Peyer's patch (tissue), 4 donors: ENCODE measurements at places on chromosomes 4 and X. TPM values are rescaled to one million over a fixed set of nuclear protein-coding genes. Genes with fewer than 3 reads are reported as not detected.

- peak overlapping the region; percentile 21 for H3K4me3 ChIP-seq
- DNase-seq, result no peak
- no peaks in the 10 kb centered on the region for H3K4me1 ChIP-seq
- no peaks in the 10 kb centered on the region for H3K27me3 ChIP-seq
- no peak overlapping the region for H3K27ac ChIP-seq
Measured at GRCh38 chr4:4386296-4386735, 586 bp upstream of the NSG1 start.

GRCh38 chr4:96262057-96262456 lies 422.2 kb downstream of the PDHA2 start:
- H3K4me3 ChIP-seq, result no peak overlapping the region
- H3K27ac ChIP-seq, result no peak overlapping the region
- H3K36me3 ChIP-seq, result no peaks in the 10 kb centered on the region
- no peaks in the 10 kb centered on the region for H3K27me3 ChIP-seq

- H3K4me1 ChIP-seq, result no peaks in the 10 kb centered on the region
- no peak overlapping the region for H3K4me3 ChIP-seq
- H3K36me3 ChIP-seq, result no peaks in the 10 kb centered on the region
Measured at GRCh38 chr4:110412354-110413065, 63.4 kb upstream of the ENPEP start.

GRCh38 chrX:69025802-69026301 lies 139.4 kb downstream of the PJA1 start:
- no peaks in the 10 kb centered on the region for H3K4me1 ChIP-seq
- no peak overlapping the region for H3K27ac ChIP-seq
- no peaks in the 10 kb centered on the region for H3K27me3 ChIP-seq
- no peaks in the 10 kb centered on the region for H3K36me3 ChIP-seq
- DNase-seq, result no peak

GRCh38 chr4:138162259-138162658 lies 79.9 kb downstream of the SLC7A11 start:
- no peak overlapping the region for H3K4me3 ChIP-seq
- no peak overlapping the region for H3K27ac ChIP-seq
- no peaks in the 10 kb centered on the region for H3K27me3 ChIP-seq
- H3K4me1 ChIP-seq, result no peaks in the 10 kb centered on the region
- no peaks in the 10 kb centered on the region for H3K36me3 ChIP-seq
- no peak for DNase-seq

Gene TCEANC
- total RNA-seq, result 3.3 TPM

DNA sequence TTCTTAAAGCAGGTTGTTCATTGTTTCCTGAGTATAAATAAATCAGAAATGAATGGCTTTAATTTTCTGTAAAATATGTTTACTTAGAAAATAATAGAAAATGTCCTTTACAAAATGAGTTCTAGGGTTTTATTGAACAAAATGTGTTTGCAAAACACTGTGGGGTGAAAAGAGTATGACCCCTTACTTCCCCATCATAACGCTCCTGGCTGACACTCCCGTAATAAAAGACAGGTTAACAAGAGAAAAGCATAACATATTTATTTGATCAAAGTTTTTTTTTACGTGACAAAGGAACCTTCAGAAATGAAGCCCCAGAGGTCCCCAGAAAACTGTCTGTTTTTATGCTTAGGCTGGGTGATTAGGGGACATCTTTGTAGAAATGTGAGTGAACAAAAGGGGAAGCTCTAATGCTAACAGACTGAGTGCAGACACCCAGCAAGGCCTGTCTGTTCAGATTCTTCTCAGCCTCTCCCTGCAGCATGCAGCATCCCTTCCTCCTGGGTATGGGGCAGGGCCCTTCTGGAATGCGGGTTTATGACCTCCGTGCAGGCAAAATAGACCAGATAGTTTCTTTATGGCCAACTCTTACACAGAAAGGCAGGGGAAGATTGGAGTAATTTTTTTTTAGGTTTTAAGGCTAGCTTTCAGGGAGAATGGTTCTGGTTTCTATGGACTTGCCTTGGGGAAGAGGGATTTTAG lies 26.1 kb downstream of the ZFP42 start:
- H3K36me3 ChIP-seq, result no peaks in the 10 kb centered on the region
- H3K4me1 ChIP-seq, result no peaks in the 10 kb centered on the region

Gene GDPD2
- 84.4 TPM for total RNA-seq

Gene GPRASP1
- 14.9 TPM for total RNA-seq

Gene NONO
- total RNA-seq, result 193 TPM

GRCh38 chr4:65667506-65668041 lies 2.7 kb downstream of the EPHA5 start:
- H3K27ac ChIP-seq, result no peak overlapping the region
- H3K4me1 ChIP-seq, result no peaks in the 10 kb centered on the region
- H3K27me3 ChIP-seq, result no peaks in the 10 kb centered on the region
- peak overlapping the region; percentile 23 for H3K4me3 ChIP-seq

Gene CXorf38
- 11.4 TPM for total RNA-seq

DNA sequence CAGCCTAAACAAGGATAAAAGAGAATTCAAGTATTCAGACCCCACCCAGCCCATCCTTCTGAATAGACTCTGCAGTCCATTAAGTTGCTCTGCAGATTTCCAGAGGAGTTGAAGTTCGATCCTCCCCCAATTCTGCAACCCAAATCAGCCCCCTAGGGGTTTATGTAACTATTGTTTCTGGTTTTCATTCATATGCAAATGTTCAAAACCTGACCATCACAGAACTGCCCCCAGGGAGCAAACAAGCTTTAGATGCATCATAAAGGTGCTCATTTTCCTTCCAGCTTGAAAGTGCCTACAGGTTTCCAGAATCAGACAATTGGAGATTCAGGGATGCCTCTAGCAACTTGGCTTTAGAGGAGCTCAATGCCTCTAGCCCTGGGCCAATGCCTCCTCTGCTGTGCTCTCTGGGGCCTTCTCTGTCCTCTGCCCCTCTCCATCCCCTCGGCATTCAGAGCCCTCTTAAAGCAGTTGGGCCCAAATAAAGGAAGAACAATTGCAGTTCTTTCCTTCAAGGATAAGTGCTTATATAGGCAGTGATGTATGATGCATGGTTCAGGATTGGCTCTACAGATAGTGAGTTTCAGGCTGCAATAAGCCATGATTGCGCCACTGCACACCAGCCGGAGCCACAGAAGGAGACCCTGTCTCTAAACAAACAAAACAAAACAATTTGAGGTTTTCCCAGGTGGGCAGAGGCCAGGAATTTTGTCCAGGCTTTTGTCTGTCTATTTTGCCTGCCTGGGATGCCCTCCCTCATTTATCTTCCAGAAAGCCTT lies 23.5 kb upstream of the SPINK2 start:
- DNase-seq, result no peak
- no peak overlapping the region for H3K4me3 ChIP-seq
- H3K27me3 ChIP-seq, result no peaks in the 10 kb centered on the region
- no peaks in the 10 kb centered on the region for H3K4me1 ChIP-seq
- no peak overlapping the region for H3K27ac ChIP-seq

Gene ATOH1
- 20.6 TPM for total RNA-seq

GRCh38 chr4:109816082-109816442 lies 500 bp downstream of the GAR1 start:
- H3K27me3 ChIP-seq, result no peaks in the 10 kb centered on the region
- DNase-seq, result peak; percentile 48
- H3K4me3 ChIP-seq, result peak overlapping the region; percentile 65
- H3K36me3 ChIP-seq, result no peaks in the 10 kb centered on the region
- peaks cover 10% of the 10 kb centered on the region for H3K4me1 ChIP-seq

DNA sequence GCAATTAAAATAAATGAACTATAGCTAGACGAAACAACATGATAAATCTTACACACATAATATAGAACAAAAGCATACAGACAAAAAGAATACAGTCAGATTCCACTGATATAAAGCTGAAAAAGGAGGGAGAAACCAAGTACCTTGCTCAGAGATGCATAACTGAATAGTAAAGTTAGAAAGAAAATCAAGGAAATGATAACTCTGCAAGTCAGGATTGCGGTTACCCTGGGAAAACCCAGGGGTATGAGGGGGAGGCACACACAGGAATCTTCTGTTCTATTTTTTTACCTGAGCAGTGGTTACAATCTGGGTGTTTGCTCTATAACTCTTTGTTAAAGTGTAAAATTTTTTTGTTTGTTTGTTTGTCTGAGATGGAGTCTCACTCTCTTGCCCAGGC lies 209.1 kb downstream of the CBR4 start:
- DNase-seq, result no peak
- no peak overlapping the region for H3K4me3 ChIP-seq
- H3K27me3 ChIP-seq, result no peaks in the 10 kb centered on the region
- H3K36me3 ChIP-seq, result no peaks in the 10 kb centered on the region

Gene ZIC3
- total RNA-seq, result not detected

GRCh38 chr4:12260453-12260852 lies 831.8 kb upstream of the HS3ST1 start:
- H3K27ac ChIP-seq, result no peak overlapping the region
- H3K27me3 ChIP-seq, result no peaks in the 10 kb centered on the region
- no peaks in the 10 kb centered on the region for H3K36me3 ChIP-seq

- no peak for DNase-seq
- no peaks in the 10 kb centered on the region for H3K27me3 ChIP-seq
- H3K27ac ChIP-seq, result no peak overlapping the region
- no peaks in the 10 kb centered on the region for H3K4me1 ChIP-seq
- H3K36me3 ChIP-seq, result no peaks in the 10 kb centered on the region
- H3K4me3 ChIP-seq, result no peak overlapping the region
Measured at GRCh38 chrX:133999031-133999705, 13.8 kb upstream of the GPC3 start.

DNA sequence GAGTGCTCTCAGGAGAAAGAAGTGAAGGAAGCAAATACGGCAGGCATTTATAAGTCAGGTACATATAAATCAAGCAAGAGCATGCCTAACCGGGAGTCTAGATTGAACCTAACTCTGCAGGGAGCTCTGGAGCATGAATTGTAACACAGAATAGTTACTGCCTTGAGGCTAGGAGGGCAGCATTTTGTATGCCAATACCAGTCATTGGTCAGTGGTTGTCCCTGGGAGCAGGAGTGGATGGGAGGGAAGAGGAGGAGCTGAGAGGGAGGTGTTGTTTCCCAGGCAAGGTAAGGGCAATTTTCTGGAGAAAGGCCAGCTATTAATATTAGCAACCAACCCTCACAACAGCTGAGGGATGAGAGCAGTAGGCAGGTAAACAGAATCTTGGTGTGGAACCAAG lies 224.7 kb upstream of the DCAF8L1 start:
- no peaks in the 10 kb centered on the region for H3K4me1 ChIP-seq
- no peak for DNase-seq
- no peak overlapping the region for H3K4me3 ChIP-seq
- H3K36me3 ChIP-seq, result no peaks in the 10 kb centered on the region

DNA sequence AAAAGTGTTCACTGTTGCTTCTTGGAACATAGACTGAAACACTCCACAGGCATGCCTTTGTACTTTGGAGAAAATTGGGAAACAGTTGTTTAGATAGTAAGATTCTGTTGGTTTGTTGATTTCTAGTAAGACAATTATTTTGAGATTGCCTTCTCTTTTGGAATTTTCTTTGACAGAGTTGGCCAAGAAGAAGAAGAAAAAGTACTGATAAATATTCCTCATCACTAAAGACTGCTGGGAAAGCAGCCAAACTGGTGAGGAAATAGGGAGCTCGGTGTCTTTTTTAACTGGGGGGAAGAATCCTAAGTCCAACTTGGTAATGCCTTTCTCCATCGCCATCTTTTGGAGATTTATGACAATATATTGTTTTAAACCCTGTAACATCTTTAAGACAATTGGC lies 370.7 kb downstream of the GPAT3 start:
- no peak for DNase-seq
- no peaks in the 10 kb centered on the region for H3K4me1 ChIP-seq
- H3K36me3 ChIP-seq, result no peaks in the 10 kb centered on the region
- H3K27ac ChIP-seq, result no peak overlapping the region

DNA sequence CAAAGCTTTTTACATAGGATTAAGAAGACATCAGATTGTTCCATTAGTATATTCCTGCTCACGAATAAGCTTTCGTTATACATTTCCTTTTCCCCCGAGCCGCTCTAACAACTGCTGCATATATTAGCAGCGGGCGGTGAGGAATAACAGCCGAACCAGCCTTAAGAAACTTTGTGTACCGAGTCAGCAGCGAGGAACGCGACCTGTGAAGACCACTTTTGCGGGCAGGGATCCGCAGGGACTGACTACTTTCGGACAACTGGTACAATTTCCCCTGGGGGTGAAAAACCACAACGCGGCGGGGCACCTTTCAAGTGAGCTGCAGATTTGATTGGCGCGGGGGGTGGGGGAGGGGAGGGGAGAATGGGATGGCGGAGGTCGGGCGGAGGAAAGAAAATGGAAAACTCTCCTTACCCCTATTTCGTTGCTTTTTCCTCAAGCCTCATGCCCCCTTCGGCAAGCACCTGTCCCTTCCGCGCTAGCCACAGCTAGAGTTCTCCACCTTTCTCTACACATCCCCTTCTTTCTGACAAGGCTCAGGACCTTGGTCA lies 5.9 kb upstream of the PITX2 start:
- no peak overlapping the region for H3K27ac ChIP-seq
- H3K4me1 ChIP-seq, result no peaks in the 10 kb centered on the region
- H3K36me3 ChIP-seq, result no peaks in the 10 kb centered on the region
- no peak for DNase-seq

DNA sequence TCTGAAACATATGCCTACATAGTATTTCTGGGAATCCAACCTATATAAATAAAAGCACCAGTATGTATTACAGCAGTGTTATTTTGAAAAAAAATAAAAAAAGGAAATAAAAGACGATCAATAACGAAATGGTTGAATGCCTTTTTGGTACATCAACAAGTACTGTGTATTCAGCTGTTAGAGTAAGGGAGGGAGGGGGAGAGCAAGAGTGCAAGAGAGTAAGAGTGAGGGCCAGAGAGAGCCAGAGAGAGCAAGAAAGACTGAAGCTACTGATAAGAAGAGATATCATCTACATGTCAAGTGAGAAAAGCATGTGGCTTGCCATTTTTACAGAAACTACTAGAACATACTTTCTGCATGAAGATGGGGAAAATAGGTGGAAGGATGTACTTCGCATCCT lies 1.8 kb downstream of the SPIN4 start:
- H3K27me3 ChIP-seq, result no peaks in the 10 kb centered on the region
- H3K36me3 ChIP-seq, result no peaks in the 10 kb centered on the region
- H3K27ac ChIP-seq, result no peak overlapping the region
- no peak for DNase-seq

DNA sequence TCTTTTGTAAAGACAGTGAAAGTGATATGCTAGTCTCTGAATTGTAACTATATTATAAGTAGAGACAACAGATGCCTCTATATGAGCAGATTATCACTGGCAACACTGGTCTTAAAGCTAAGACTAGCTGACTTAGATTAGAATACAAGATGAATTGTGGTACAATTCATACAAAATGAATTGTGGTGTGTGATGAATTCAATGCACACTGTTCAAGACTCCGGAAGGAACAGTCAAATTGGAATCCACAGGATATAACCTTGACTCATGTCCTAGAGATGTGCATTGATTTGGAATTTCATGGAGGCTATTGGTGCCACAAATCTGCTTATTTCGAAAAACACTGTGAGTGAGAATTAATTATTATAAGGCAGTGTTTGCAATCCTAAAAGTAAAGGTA lies 701.8 kb downstream of the PCDH7 start:
- H3K36me3 ChIP-seq, result no peaks in the 10 kb centered on the region
- DNase-seq, result no peak
- no peaks in the 10 kb centered on the region for H3K4me1 ChIP-seq
- no peaks in the 10 kb centered on the region for H3K27me3 ChIP-seq

- no peak for DNase-seq
- no peaks in the 10 kb centered on the region for H3K27me3 ChIP-seq
- H3K4me1 ChIP-seq, result peaks cover 5% of the 10 kb centered on the region
- no peaks in the 10 kb centered on the region for H3K36me3 ChIP-seq
- H3K27ac ChIP-seq, result no peak overlapping the region
Measured at GRCh38 chr4:89837385-89837992, 528 bp upstream of the SNCA start.

GRCh38 chrX:43266487-43266886 lies 389.6 kb upstream of the MAOA start:
- H3K36me3 ChIP-seq, result no peaks in the 10 kb centered on the region
- no peak overlapping the region for H3K4me3 ChIP-seq
- no peaks in the 10 kb centered on the region for H3K27me3 ChIP-seq
- no peak for DNase-seq

Gene TSPAN7
- 74.8 TPM for total RNA-seq
